ENCODE measurements at places on chromosomes 2 and 18.

GRCh38 chr18:77223221-77223639 lies 26.4 kb upstream of the GALR1 start:
- DNase-seq, result no peak

DNA sequence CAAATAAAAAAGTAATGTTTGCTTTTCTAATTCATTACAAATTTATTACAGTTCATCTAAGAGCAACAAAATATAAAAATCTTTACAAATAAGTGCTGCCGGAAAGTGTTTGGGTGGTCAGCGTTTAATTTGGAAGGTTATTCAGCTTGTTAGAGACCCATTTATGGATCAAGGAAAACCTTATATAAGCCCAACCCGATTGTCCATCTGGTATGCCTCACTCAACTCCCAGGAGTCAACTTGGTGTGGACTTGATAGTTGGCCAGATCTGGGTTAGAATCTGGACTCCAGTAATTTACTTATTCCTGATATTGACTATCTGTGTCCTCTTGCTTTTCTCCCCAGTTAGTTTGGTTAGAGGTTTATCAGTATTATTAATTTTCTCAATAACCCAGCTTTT lies 106.2 kb downstream of the KCTD1 start:
- no peak for DNase-seq

GRCh38 chr2:88350331-88351248 lies 101.9 kb downstream of the FOXI3 start:
- no peak for DNase-seq

DNA sequence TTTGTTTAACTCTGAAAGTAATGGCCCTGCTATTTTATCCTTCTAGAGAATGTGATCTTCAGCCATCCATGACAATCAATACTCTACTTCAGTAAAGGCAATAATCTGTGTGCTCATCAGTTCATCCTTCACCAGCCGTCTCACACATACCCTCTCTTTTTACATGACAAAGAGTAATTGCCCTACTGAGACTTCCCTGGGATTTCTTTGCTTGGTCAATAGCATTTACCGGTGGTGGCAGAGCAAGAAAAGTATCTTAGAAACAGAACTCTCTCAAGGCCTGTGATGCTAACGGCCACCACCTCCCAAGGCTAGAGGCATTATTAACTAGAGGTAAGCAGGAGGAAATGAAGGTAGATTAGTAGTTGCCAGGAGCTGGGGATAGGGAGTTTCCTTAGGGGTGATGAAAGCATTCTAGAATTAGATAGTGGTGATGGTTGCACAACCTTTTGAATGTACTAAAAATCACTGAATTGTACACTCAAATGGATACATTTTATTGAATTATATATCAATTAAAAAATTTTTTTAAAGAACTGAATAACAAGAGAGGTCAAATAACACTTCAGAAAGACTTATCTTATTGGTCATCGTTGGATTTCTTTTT lies 57.9 kb upstream of the EPC2 start:
- no peak for DNase-seq

GRCh38 chr18:64713284-64713683 lies 564.4 kb upstream of the LINC00305 start:
- DNase-seq, result no peak

GRCh38 chr2:232897598-232898408 lies 27.7 kb downstream of the SNORC start:
- no peak for DNase-seq

DNA sequence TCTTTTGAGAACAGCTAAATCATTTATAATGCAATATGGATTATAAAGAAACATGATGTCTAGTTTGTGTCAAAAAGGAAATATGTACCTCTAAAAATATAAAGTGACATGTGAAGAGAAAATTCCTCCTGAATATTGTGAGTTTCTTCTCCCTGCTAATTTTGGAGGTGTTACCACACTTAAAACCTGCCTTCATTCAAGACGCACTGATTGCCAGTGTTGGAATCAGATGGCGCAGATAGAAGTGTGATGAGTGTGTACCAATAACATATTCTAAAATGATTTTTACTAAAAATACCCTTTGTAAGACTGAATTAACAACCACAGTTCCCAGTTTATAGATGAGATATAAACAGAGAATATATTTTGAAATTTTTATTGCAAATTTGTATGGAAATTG lies 681.8 kb upstream of the LRATD1 start:
- no peak for DNase-seq

DNA sequence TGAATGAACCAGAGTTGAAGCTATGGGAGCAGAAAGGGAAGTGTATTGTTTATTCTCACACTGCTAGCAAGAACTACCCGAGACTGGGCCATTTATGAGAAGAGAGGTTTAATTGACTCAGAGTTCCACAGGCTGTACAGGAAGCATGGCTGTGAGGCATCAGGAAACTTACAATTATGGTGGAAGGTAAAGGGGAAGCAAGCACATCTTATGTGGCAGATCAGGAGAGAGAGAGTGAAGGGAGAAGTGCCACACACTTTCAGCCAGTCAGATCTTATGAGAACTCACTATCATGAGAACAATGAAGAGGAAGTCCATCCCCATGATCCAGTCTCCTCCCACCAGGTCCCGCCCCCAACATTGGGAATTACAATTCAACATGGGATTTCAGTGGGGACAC lies 383.2 kb upstream of the SLC14A2 start:
- no peak for DNase-seq

Measured in H1 (cell line).